ENCODE measurements at places on chromosomes 16 and 17.

GRCh38 chr16:57061084-57061905 lies 31.1 kb upstream of the CPNE2 start:
- DNase-seq: no peak

DNA sequence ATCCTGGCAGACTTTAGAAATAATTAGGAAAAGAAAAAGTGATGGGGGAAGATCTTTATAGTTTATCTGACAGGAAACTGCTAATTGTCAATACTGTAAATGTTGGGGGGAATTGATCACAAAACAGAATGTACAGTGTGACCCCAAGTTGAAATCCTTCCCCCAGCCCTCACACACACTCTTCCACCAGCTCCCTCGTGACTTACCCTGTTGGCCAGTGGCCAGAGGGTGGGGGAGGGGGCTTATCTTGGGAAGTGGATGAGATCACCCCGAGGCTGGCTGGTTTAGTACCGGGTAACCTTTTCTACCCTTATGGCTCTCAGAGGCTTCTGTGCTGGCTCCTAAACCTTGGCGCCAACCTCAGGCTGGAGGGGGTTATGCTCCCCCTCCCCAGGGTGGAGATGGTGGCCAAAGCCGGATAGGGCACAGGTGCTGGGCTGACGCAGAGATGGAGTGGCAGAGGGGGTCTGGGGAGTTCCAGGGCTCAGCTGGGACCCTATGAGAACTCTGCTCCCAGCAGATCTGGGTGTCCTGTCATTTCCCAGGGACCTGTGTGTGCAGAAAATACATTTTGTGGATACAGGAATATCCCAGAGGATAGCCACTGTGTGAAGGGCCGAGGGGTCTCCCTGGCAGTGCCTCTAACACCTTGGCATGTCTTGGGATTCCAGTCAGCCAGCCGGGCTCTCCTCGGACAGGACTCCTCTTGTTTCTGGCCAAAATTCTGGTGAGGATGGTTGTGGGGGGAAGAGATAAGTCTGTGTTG lies 18.6 kb downstream of the CDH16 start:
- peak; percentile 53 for DNase-seq

- DNase-seq: no peak
These were observed 7.0 kb downstream of the XYLT2 start for GRCh38 chr17:50352693-50353599.

GRCh38 chr17:64051153-64051552 lies 30.7 kb upstream of the ICAM2 start:
- DNase-seq: no peak

GRCh38 chr16:49700251-49701064 lies 155.5 kb downstream of the ZNF423 start:
- no peak for DNase-seq

DNA sequence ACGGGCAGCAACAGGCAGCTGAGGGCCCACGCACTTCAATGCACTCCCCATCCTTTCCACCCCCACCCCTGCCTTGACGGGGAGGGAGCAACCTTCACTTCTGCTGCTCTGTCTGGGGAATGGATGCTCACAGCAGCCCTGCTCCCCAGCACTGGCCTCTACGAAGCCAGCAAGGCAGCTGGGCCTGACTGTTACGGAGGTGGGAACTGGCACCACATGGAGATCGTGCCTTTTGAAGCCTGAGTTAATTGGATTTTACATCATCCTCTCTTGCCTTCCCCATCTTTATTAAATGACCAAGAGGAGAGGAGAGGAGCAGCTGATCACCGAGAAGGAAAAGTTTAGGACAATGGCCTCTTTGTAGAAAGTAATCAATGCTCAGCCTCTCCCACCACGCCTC lies 187.0 kb upstream of the RPL38 start:
- DNase-seq: no peak

- DNase-seq: no peak
These were observed 37.3 kb downstream of the PIEZO1 start for GRCh38 chr16:88747588-88748301.

GRCh38 chr17:21453144-21453898 lies 77.2 kb downstream of the KCNJ12 start:
- DNase-seq: no peak

DNA sequence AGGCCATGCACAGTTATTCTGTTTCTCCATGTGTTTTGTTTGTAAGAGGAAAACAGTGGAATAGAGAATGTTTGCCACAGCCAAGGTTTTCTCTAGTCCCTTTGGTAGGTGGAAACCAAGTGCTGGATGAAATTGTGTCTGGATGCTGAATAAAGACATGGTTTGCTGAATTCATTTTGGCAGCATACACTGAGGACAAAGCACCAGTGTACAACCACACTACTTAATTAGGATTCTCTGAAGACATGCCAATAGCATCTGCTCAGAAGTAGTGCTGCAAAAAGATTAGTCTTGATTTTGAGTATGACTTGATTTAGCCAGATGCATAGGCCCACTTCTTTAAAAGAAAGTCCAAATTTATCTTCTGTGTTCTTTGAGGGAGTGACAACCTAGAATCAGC lies 230.5 kb upstream of the CACNG5 start:
- DNase-seq: no peak

DNA sequence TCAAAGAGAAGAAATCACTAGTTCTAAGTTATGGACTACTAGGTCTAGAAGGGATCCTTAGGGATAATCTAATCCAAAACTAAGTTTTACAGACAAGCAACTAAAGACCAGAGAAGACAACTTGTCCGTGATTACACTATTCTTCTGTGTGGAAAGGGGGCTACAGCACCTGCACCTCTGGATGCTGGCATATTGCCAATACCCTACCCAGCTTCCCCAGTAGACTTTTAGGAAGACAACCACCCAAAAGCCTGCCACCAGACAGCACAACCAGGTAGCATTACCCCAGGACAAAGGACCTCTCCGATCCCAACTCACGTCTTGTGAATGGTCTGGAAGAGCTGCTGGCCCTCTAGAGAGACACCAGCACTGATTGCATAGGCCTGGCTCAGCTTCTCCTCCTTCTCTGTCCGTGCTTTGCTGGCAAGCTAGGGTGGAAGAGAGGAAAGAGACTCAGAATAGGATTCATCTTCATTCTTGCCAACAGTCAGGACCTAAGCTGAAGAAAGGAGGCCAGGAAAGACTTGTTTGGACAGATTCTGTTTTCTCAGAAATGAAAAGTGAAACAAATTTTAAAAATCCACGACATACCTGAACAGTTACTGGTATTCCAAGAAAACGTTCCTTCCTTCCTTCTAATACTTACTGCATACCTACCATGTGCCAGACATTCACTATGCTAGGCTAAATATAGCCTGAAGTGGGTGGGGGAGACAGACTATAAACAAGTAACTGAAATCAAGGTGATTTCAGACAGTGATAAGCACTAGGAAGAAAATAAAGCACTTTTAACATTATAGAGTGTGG lies 25.3 kb upstream of the TMEM101 start:
- no peak for DNase-seq

GRCh38 chr16:74716355-74716754 lies 15.7 kb upstream of the MLKL start:
- no peak for DNase-seq

GRCh38 chr17:61289408-61290385 lies 109.9 kb upstream of the TBX2 start:
- no peak for DNase-seq

Data from AG04450 (cell line).